NCI-H2107 (cell line): ENCODE measurements at places on chromosomes 12 and 14.
A peak's percentile ranks its signal among the peaks of the same experiment; 100 is the strongest.

DNA sequence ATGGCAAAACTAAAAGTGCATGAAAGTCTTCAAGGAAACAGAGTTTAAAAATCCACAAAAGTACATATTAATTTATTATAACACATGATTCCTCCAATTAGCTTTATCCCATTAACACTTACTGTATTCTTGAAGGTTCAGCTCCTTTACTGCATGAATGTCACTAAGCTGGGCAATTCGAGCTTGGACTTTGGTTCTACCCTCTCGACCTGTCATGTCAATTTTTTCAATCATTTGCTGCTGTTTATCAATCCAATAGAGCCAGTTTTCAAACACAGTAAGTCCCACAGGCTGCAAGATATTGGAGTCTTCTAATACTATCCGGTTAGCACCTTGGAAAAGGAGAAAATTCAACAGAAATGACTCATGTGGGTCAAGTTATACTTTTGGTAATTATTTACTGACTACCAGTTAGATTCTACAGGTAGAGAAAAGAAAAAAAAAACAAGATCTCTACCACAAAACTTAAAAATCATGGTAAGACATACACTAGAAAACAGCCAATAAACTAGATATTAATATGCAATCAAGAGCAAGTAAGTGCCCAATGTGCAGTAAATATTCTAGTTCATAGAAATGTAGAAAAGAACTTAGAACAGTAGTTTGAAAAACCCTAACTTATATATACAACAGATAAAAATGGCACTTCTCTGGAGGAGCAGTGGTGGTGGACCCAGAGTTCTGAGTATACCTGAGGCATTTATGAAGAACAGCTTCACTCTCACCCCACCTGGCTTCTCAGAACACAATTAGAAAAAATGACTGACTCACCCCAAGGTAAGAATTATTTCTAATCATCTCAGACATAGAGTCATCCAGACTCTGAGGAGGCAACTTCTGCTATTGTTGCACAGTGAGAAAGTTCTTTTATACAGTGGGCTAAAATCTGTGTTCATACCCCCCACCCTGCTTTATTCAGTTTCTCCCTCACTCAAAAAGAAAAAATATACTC lies 67.7 kb downstream of the BCL2L14 start:
- DNase-seq, result no peak

DNA sequence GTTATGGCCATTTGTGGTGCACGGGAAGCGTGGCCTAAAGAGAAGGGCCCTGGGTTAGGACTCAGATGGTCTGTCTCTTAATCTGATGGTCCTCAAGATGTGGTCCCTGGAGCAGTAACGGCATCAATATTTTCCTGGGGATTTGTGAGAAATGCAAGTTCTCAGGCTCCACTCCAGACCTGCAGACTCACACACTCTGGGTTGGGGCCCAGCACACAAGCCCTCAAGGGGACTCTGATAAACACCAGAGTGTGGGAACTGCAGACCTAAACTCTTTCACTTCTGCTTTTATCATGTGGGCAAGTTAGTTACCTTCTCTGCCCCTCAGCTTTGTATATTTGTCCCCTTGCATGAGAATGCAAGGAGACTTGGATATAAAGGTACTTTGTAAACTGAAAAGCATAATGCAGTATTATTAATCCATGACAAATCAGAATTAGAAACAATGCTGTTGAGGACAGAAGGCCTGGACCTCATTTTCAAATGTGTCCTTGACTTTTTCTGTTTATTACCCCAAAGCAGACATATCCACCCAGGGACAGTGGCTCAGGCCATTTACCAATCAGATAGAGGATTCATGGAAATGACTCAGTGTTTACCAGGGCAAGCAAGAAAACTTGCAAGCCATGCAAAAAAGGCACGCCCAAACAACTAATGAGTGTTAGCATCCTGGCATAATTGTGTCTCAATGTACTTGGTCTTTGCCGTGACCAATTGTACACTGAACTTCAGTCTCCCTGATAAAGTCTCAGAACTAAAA lies 157.0 kb downstream of the ASCL1 start:
- DNase-seq, result no peak

GRCh38 chr12:21541773-21542172 lies 15.7 kb downstream of the SPX start:
- no peak for DNase-seq

GRCh38 chr14:105148604-105149145 lies 19.9 kb downstream of the JAG2 start:
- no peak for DNase-seq

- no peak for DNase-seq
Observed at GRCh38 chr14:35879151-35879648, 53.1 kb downstream of the BRMS1L start.

DNA sequence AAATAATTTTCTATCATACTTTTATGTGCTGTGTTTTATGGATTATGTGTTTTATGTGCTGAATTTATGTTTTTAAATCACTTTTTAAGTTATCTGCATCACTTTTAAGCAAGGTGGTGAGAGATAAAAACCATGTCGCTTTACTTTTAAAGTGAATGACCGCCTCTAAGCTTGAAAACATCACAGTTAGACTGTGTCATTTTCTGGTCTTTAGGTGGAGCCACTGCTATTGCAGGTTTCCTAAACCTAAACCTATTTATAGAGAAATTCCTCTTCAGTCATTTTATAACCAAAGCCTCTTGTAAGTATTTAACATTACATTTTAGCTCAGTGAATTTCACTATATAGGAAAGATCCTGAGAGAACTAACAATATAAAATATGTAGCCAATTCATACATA lies 21.0 kb upstream of the MDM2 start:
- DNase-seq, result no peak

GRCh38 chr12:54197431-54197909 lies 8.7 kb upstream of the SMUG1 start:
- DNase-seq, result no peak

DNA sequence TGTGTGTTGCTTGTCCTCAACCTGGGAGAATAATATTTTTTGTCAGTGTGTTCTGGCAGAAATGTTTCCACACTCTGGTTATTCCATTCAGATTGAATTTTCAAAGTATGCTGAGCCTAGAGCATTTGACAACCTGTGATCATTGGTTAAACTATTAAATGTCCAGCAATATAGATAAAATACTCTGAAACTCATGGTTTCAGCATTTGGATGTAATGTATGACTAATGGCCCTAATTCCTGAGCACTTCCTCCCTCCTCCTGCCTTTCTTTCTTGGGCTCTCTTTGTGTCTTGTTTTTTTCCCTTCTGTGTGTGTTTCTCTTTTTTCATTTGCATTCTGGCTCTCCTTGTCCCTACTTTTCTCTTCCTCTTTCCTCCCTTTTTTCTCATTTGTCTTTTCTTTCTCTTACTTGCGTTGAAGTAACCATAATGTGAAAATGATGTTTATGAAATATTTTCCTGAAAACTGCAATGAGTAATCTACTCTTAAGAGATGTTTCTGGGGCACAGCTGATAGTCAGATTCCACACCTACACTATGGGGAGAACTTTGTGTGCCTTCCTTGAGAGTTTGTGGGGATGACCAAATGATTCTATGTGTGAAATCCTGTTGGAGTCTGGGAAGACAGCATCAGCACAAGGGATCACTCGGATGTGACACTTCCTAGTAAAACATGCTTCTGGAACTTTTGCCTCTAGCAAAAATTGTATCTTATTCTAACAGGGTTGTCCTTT lies 74.6 kb downstream of the FRMD6 start:
- DNase-seq, result no peak

GRCh38 chr14:53016491-53016890 lies 65.6 kb upstream of the FERMT2 start:
- no peak for DNase-seq

GRCh38 chr12:3140284-3140683 lies 63.1 kb downstream of the TSPAN9 start:
- no peak for DNase-seq

- no peak for DNase-seq
Observed at GRCh38 chr12:62728741-62729140, 206.2 kb downstream of the PPM1H start.

DNA sequence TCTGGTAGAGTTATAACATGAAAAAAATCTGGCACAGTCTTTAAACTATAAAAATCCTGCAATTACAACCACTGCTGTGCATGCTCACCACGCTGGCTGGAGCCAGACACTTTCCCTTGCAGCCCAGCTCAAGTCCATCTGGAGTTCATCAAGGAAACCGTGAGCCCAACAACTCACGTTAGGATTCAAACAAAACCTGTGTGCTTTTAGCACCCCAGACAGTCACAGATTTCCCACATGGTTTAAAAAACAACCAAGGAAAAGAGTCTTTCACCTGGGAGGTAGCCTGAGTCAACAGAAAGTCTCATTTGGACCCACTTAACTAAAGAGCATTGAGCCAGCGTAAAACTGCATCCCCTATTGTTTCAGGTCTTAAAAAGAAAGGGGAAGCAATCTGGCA lies 4.7 kb downstream of the LRIG3 start:
- DNase-seq, result no peak

- no peak for DNase-seq
Observed at GRCh38 chr14:64400829-64401459, 12.8 kb downstream of the MTHFD1 start.

DNA sequence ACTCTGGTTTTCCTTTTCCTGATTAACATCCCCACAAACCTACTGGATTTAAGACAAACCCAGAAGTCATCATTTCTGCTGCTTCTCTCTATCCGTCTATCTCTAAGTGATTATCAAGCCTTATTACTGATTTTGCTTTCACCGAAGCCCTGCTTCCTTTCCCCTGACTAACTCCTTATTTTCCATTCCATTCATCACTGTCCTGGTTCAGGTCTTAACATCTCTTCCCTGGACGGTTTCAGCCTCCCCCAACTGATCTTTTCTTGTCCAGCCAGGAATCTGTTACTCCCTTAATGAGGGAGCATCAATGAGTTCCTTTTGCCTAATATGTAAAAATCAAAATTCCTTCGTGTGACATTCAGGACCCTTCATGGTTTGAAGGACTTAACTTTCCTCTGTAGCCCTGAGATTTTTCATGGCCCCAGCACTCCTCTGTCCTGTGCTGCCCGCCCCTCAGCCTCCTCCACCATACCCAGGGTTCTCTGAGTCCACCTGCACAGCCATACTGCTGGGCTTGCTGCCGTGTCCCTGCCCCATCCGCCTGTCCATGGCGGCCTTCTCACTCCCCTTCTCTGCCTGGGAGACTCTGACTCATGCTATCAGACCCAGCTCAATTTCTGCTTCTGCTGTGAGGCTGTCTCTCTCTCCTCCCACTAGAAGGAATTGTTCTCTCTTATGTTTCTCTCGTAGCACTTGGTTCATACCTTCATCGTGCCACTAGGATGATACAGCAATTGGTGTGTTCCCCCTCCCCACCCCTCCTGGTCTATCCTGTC lies 167.8 kb upstream of the HIF1A start:
- no peak for DNase-seq

- DNase-seq, result no peak
Observed at GRCh38 chr14:101119830-101120571, 216.5 kb upstream of the RTL1 start.

GRCh38 chr14:69808919-69809808 lies 12.1 kb upstream of the SLC10A1 start:
- DNase-seq, result no peak

- DNase-seq, result no peak
Observed at GRCh38 chr12:88693837-88694445, 113.7 kb upstream of the KITLG start.

DNA sequence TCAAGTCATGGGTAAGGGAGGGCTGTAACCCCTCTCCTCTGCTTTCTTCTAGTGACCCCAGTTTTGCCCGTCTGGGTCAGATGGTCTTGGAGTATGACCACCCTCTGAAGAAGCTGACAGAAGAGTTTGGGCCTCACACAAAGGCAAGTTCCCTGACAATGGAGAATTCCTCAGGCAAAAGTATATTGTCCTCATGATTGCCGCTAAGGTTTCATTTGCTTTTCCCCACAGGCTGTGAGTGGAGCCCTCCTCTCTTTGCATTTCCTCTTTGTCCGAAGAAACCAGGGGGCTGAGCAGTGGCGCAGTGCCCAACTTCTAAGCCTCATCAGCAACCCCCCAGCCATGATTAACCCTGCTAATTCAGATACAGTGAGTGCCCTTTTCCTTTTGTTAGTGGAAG lies 12.1 kb downstream of the NCKAP1L start:
- no peak for DNase-seq

- DNase-seq, result peak; percentile 33
Observed at GRCh38 chr14:58501214-58501816, 73.8 kb downstream of the KIAA0586 start.

GRCh38 chr12:51081421-51081820 lies 2.0 kb downstream of the CSRNP2 start:
- no peak for DNase-seq

DNA sequence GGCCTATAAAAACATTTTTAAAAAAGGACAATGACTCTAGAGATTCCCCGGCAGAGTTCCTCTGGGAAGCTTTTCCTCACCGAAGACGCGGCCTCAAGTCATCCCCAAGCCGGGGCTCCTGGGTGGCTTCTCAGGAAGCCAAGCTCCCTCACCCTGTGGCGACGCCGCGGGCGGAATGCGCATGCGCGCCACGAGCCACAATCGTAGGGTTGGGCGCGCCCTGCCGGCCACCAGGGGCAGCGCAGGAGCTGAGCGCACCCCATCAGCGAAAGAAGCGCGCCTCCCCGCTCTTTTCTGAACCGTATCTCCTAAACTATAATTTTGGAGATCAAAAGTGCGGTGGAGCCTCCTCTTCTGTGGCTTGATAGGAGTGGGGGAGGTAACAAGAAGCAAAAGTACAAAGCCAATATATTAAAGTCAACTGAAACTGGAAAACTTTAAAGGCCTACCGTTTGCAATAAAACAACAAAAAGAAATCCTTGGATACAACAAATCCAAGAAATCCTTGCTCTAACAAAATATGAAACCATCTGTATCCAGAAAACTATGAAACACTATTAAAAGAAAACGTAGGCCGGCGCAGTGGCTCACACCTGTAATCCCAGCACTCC lies 17.4 kb upstream of the CHFR start:
- DNase-seq, result no peak
